ENCODE measurements at places on chromosomes 16 and 17. TPM values are rescaled to one million over a fixed set of nuclear protein-coding genes. Genes with fewer than 3 reads are reported as not detected.

The DNAAF1 gene
- total RNA-seq = not detected

The ABCA5 gene
- 11.7 TPM for total RNA-seq

GRCh38 chr17:44386182-44386525 lies 3.3 kb downstream of the ITGA2B start:
- DNase-seq = no peak

DNA sequence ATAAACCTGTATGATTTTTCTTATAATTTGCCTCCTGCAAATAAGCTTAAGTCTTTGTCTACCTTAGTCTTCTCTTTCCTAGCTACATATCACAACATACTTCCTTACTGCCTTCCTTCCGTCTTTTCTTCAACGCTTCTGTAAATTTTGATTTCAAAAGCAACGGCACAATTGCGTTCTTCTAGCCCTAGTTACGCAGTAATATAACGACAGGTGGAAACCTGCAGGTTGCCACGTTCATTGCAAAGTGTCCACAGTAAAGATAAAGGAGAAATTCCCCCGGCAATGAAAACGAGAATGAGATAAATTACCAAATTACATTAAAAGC lies 546 bp upstream of the PSMD7 start:
- DNase-seq = no peak

DNA sequence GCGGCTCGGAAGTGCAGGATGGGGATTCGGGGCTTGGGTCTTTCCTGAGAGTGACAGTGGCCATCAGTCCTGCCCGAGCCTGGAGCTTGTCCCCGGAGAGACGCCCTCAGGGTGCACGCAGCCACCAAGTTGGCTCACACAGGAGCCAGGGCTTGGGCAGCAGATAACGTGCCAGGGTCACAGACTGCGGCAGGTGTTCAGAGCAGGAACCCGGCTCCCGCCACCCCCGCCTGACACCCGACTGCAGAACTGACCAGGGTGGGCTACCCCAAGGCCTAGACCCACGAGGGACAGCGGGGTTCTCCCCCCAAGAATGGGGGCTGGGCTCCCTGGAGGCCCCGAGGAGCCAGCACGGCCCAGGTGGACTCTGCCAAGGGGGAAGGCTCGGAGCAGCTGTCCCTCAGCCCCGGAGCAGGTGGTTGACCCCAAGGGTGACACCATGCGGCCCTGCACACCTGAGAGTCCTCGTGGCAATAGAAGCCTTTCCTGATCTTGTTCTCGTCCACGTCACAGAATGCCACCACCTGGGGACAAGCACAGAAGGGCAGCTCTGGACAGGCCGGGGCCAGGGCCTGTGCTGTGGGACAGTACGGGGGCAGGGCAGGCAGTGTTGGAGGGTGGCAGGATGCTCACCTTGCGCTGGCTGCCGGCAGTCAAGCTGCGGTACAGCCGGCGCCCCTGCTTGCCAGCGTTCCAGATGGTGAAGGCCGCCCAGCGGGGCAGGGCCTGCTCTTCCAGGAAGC lies 117.1 kb upstream of the ZNF750 start:
- DNase-seq = no peak

DNA sequence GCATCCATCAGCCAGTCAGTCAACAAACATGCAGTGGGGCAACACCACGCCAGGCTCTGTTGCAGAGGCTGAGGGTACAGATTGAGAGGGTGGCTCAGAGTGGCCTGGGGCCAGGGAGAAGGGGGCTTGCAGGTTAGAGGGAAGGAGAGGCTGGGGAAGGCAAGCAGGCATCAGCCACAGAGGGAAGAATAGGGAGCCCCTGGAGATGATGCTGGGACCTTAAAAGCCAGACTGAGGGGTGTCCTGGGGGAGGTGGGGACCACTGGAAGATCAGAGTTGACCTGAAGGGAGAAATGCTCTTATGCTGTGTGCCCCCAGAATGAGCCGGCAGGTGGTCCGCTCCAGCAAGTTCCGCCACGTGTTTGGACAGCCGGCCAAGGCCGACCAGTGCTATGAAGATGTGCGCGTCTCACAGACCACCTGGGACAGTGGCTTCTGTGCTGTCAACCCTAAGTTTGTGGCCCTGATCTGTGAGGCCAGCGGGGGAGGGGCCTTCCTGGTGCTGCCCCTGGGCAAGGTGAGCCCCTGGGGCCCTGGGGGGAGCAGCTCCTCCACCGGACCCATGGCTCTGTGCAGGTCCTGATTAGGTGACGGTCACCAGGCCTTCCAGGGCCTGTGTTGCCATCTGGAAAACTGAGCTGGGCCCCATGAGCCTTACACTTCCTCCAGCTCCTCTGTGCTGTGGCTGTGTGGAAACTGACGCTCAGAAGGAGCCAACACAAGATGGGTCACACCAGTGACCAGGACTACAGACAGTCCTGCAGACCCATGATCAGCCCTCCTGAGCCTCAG lies 1.7 kb downstream of the CORO1A start:
- no peak for DNase-seq
